Stimulated activated CD8-positive, alpha-beta memory T cell treated with anti-CD3 and anti-CD28 coated beads, Interleukin-4, amount 100 ng/mL, for 4 hours (primary cell): ENCODE measurements at places on chromosomes 5 and 9.

GRCh38 chr5:2721385-2722138 is 29.9 kb downstream of the IRX2 start:
- no peak for DNase-seq

GRCh38 chr5:39214912-39215709 is 4.3 kb downstream of the FYB1 start:
- DNase-seq, result no peak

GRCh38 chr9:127411122-127411521 is 13.1 kb upstream of the ZNF79 start:
- no peak for DNase-seq

GRCh38 chr9:76580188-76580587 is 121.2 kb downstream of the GCNT1 start:
- no peak for DNase-seq

DNA sequence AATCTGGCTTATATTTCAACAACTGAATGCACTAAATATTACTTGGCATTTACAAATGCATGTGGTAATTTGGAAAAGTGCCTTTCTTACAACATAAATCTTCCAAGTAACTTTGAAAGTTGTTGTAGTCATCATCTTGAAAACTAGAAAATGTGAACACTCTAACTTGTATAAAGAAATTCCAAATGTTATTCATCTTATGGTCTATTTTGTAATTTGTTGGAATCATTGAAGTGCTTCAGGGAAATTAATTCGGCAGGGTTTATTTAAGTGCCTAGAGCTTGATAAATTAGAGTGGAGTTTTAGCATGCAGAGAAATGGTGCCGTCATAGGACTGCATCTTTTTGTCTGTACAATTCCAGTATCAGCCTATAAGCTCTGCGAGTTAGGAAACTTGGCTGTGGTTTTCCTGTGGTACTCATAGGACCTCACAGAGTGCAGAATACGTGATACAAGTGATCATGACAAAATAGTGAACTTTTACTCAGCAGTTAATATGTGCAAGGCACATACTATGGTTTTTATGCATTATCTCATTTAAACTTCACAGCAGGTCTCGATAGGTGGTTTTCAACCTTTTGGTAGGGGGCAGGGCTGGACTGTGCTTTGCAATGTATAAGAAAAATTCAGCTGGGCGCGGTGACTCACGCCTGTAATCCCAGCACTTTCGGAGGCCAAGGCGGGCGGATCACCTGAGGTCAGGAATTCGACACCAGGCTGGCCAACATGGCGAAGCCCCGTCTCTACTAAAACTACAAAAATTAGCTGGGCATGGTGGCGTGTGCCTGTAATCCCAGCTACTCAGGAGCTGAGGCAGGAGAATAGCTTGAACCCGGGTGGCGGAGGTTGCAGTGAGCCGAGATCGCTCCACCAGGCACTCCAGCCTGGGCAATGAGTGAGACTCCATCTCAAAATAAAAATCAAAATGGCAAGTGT is 79.6 kb downstream of the RAI14 start:
- DNase-seq, result no peak

GRCh38 chr5:87113861-87114260 is 153.8 kb upstream of the RASA1 start:
- no peak for DNase-seq

GRCh38 chr5:133430095-133430494 is 182.2 kb downstream of the FSTL4 start:
- no peak for DNase-seq

DNA sequence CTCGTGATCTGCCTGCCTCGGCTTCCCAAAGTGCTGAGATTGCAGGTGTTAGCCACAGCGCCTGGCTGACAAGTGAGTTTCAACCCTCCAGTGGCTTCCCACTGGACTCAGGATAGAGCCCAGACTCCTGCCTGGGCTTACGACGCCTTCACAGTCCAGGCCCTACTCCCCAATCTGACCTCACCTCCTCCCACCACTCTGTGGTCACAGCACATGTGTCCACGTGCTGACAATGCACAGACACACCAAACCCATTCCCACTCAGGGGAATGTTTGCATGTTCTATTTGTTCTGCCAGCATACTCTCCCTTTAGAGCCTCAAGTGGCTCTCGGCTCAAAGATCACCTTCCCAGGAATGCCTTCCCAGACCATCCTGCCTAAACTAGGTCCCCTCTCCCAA is 31.1 kb upstream of the TRIM14 start:
- no peak for DNase-seq

DNA sequence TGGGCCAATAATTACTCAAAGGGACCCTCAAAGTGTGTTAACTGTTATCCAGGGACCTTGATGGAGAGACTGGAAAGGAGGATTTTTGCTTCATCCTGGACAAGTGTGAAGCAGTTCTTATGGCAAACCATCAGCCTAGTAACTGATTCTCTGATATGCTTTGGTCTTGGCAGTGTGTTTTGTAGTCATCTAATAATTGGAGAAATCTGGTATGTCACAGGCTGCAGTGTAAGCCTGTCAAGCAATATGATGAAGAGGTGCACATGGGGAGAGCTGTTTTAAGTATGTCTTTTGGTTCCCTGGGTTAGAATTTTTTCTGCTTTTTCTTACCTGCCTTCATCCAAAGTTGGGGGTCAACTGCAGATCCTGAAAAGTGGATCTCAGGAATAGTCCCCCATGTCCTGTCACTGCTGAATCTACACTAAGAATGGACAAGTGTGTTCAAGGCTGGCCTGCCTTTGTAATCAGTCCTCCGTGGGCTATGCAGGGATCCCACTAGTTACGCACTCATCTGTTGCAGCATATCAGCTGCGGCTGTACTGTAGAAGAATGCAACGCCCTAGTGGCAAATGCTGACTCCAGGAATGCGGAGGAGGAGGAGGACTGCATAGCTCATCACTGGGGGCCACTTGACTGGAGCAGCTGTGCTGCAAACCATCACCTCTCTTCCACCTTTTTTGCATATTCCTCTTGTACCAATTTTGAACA is 1.9 kb downstream of the SPTAN1 start:
- DNase-seq, result no peak

- no peak for DNase-seq
Observed at GRCh38 chr9:91843623-91844148, 106.3 kb downstream of the ROR2 start.

- no peak for DNase-seq
Observed at GRCh38 chr5:30100148-30100713, 1093.3 kb upstream of the CDH6 start.

DNA sequence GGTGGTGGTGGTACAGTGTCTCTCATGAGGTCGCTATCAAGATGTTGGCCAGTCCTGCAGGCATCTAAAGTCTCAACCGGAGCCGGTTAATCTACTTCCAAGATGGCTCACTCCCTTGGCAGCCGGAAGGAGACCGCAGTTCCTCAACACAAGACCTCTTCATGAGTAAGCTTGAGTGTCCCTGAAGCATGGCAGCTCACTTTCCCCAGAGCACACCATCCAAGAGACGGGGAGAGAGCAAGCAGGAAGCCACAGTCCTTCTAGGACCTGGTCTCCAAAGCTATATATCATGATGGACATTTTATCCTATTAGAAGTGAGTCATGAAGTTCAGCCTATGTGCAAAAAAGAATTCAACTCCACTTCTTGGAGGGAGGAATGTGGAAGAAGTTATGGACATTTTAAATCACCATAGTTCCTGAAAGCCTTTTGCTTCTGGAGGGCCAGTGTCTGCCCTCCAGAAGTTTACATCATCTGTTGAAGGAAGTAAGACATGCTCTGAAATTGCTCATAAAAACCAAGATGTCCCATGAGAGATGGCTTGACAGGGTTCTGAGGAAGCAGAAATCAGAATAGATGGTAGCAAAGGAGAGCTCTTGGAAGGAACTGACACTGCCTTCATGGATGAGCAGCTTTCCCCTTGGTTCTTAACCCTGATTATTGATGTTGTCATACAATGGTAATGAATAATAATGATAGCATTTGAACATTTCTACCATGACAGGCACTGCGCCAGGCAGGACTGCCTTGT is 21.3 kb downstream of the GALNT10 start:
- no peak for DNase-seq

GRCh38 chr5:119483155-119483554 is 30.9 kb downstream of the HSD17B4 start:
- DNase-seq, result no peak
